ENCODE measurements at places on chromosomes 1 and 21.

DNA sequence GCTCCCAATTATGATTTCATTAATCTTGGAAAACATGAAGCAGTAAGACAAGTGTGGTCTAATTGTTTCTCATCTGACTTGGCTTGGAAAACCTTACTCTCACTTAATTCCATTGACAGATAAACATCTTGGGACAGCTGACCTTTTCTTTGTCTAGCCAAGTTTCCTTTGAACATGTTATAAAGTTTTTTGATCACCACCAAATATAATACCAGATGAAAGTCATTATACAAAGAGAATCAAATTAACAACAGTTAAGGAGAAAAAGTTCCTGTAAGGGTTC is 50.2 kb downstream of the ALG14 start:
- DNase-seq = no peak

GRCh38 chr1:29669912-29670311 is 433.6 kb downstream of the PTPRU start:
- DNase-seq = peak; percentile 69

- DNase-seq = no peak
Measured at GRCh38 chr1:37288900-37289299, 185.5 kb upstream of the ZC3H12A start.

GRCh38 chr1:202275061-202275770 is 66.5 kb downstream of the UBE2T start:
- peak; percentile 16 for DNase-seq

DNA sequence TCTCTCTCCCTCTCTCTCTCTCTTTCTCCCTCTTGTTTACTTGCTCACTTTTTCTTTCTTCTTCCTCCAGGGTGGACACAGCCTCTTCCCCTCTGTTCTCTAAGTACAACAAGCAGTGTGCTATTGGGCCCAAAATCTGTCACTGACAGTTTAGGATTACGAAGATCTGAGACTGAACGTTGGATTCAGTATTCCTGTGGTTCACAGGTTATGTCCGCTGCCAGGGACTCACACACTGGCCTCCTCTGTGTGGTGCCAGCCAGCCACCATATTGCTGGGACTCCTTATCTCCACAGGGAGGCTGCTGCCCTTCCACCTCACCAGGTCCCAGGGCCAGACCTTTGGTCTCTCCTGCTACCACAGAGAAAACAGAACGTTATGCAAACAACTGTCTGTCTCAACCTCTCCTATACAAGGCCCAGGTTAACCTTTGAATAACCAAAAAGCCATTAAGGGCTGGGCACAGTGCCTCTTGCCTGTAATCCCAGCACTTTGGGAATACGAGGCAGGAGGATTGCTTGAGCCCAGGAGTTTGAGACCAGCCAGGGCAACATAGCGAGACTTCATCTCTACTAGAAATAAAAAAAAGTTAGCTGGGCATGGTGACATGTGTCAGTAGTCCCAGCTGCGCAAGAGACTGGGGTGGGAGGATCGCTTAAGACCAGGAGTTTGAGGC is 171.9 kb upstream of the RAB4A start:
- no peak for DNase-seq

- no peak for DNase-seq
Measured at GRCh38 chr1:216458812-216459211, 35.6 kb upstream of the USH2A start.

DNA sequence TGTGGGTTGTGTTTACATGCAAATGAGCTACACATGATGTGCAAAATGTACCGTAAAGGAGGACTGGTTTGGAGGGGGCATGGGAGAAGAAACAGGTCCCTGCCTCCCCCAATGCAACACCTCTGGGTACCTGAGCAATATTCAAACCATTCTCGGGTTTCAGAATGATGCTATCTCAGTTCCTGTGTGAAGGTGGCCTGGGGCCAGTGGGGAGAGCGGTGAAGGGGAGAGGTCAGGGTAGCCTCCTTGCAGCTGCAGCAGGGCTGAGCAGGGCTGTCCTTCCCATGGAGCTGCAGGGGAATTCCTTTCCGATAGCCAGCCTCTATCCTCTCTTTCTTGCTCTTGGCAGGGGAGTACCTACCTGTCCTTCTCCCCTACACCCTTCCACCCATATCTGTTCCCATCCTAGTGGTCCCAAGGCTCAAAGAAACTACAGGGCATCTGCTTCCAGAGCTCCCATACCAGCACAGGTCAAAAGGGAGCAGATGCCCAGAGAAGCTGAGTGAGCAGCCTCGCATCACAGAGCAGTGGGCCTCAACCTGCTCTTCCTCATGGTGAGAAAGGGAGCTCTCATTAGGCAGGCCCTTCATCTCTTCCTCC is 11.9 kb downstream of the MEF2D start:
- no peak for DNase-seq

DNA sequence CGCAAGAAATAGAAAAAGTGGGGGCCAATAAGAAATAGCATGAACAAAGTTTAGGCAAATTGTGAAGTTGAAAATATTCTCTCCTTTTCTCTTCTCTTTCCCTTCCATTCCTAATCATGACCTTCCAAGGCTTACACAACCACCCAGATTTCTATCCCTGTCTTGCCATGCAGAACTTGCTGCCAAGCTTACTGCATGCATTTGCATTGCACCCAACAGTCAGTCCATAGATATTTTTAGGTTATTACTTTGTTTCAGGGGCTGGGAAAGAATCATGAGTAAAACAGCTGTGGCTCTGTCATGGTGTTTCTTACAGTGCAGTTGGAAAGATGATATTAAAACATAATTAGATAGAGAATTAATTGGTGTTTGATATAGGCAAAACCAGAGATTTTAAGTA is 219.4 kb downstream of the PTGER3 start:
- DNase-seq = no peak

GRCh38 chr1:38327559-38327973 is 281.0 kb upstream of the POU3F1 start:
- no peak for DNase-seq

GRCh38 chr1:41122851-41123518 is 101.5 kb upstream of the SLFNL1 start:
- DNase-seq = no peak

- no peak for DNase-seq
Measured at GRCh38 chr1:41525891-41526587, 41.6 kb upstream of the EDN2 start.

DNA sequence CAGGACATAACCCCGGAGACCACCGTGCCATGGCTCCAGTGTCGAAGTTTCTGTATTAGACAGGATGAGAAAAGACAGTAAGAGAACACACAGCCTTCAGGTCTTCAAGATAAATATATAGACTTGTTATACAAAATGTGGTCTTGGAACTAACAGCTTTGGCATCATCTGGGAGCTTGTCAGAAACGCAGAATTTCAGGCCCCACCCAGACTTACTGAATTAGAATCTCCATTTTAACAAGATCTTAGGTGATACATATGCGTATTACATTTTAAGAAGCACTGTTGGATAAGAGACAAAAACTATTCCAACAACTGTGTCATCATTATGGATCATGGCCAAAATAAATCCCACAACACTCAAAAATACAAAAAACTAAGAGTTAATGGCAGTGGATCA is 239.3 kb downstream of the ASTN1 start:
- DNase-seq = no peak

GRCh38 chr21:43741423-43742096 is 22.6 kb downstream of the PDXK start:
- no peak for DNase-seq

DNA sequence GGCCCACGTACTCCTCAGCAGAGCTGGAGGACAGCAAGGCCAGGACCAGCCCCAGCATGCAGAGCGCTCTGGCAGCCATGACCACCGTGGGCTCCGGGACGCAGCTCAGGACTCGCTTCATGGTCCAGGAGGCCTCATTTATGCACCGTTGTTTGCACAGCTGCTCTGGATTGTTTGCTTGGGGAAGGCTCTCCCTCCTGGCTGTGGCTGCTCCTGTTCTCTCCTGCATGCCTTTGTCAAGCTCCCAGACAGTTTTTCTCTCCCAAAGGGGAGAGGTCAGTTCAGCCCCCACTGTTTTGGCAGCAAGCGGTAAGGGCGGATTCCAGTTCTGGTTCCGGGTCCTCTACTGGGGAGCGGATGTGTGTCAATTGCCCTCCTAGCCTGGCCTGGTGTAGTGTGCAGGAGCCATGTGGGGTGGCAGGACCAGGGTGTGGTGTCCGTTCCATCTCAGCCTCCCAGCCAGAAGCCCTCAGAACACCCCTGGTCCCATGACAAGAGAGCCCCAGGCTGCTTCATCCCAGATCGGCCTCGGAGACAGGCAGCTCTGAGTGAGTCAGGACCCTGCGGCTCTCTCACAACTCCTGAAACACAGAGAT is at the start of gene TFF3:
TSS of gene TFF3 (minus strand) at position 114 of the 596 bp plus-strand sequence. CDS start at position 79, 35 bp downstream.
- no peak for DNase-seq

DNA sequence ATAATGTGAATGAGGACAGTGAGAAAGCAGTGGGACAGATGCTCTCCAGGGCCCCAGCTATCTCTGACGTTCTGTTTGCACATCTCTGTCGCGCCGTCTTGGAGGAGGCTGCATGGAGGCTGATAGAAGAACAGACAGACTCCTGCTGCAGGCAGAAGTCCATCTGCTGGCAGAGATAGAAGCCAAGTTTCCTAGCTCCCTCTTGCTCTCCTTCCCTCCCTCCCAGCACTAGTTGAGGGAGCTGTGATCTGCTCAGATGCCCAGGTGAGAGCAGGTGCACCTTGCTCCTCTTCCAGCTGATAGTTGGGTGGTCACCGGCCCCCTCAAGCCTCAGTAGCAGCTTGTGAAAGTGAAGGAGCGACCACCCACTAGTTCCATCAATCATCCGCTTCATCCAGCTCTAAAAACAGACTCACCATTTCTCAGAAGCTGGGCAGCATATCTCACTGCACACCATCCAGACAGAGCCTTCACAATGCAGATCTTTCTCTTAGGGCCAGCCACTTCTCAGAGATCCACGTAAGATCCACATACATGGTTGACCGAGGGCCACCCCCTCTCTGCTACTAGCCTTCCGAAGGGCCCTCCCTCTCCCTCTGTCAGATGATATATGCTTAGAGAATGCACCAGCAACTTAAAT is 12.9 kb downstream of the LRRN2 start:
- no peak for DNase-seq

DNA sequence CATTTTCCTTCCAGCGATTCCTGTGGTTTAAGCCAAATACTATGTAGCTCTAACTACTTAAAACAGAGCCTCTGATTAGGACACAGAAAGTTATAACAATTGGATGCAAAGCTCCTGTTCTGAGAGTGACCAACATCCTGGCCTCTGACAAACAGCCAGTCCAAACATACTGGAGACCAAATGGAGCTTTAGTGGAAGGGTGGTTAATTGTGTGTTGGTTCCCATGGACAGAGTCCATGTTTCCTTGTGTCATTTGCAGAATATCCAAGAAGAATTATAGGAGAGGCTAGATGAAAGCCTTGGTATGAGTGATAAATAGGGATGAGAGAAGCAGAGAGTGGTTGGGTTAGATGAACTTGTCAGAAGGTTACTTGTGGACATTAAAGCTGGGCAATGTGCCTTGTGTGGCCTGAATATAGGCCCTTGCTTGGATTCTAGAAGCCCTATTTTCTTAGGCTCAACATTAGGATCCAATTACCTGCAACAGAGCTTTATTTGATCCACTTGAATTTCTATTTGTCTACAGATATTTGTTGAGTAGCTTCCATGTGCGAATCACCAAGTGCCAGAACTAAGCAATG is 180.5 kb upstream of the GORAB start:
- no peak for DNase-seq

DNA sequence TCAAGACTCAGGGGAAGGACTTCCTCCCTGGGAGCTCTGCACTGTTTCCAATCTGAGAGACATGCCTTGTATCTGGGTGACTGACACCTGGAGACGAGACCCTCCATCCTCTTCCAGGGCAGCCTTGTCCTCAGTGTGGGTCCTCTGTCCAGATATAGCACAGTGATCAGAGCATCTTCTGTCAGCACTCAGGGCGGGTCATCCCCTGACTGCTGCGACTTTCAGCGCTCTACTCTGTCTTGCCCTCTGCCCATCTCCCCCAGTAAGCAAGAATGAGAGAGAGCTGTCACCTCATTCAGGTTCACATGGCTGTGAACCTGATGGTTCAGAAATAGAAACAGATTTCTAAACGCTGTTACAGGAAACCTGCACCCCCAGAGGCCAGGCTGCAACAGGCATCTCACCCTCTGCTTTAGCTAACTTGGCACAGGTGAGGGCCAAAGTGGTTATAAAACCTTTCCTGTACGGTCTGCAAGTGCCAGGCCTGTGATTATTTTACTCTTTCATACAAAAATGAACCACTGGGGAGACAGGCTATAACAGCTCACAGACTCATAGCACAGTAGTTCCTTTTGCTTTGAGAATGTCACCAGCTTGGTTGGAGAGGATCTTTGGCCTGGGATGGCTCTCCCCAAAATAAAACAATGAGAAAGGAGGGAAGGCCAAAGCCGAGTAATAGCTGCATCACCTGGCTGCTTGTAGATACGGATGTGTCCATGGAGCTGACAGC is 11.4 kb upstream of the TENT5C start:
- peak; percentile 65 for DNase-seq

- DNase-seq = no peak
Measured at GRCh38 chr1:174448974-174449373, 1.2 kb downstream of the GPR52 start.

- DNase-seq = no peak
Measured at GRCh38 chr1:178267646-178268094, 173.8 kb downstream of the RASAL2 start.

GRCh38 chr1:48039088-48040054 is 42.2 kb upstream of the TRABD2B start:
- DNase-seq = no peak

DNA sequence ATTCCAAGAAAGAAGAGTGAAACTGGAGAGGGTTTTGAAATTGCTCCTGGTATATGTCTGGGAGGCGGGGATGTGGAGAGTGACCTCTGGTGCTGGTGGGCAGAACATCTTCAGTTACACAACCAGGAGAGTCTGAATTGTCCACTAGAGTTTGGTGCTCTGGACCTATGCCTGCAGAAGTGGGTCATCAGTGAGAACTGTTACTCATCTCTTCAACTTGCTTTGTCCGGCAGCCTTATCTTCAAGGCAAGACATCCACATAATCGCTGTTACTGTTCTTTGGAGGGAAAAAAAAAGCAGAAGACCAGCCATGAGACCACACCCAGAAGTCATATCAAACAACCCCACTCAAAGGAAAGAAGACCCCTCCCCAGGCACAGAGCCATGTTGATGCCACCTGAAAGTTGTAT is 14.9 kb downstream of the SH2D1B start:
- no peak for DNase-seq

DNA sequence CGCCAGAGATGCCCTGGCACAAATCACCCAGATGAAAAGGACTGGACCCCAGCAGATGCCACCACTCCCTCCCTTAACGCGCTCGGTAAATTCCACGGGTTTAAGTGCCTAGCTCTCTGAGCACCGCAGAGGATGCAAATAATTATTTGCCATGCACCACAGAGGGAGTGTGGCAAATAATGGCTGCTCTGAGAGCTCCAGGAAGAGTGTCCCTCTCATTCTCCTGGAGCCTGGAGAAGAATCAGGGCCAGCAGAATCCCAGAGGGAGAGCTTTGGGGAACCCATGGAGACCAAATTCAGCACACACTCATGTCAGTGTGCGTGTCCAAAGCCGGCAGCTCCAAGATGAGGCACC is 667 bp downstream of the HHIPL2 start:
- no peak for DNase-seq

GRCh38 chr1:89706700-89707012 is 73.7 kb downstream of the LRRC8C start:
- no peak for DNase-seq
